Stimulated activated CD8-positive, alpha-beta memory T cell treated with anti-CD3 and anti-CD28 coated beads, Interleukin-4, amount 100 ng/mL, for 4 hours (primary cell): ENCODE measurements at places on chromosomes 3 and 15.

DNA sequence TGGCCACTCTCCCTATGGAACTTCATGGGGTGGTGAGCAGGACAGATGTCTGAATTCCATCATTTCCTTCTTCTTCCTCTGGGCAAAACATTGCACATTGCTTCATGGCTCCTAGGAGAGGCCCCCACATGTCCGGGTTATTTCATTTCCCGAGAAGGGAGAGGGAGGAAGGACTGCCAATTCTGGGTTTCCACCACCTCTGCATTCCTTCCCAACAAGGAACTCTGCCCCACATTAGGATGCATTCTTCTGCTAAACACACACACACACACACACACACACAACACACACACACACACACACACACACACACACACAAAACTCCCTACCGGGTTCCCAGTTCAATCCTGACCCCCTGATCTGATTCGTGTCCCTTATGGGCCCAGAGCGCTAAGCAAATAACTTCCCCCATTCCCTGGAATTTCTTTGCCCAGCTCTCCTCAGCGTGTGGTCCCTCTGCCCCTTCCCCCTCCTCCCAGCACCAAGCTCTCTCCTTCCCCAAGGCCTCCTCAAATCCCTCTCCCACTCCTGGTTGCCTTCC, 1.9 kb downstream of the RHO start:
- no peak for DNase-seq

DNA sequence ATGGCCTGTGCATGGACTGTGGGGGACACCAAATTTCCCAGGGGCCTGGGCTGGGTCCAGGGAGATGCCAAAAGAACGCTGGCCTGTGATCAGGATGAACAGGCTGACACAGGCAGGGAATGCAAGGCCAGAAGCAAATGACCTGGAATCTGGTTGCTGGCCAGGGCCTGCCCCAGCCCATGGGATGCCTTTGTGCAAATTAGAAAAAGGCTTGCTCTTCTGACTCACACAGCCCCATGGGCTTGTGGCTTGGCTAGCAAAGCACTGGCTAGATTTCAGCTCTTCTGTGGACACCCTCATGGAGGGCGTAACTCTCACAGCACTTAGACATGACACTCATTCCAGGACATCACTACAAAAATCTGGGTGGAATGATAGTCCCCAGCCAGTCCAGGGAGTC, 356.0 kb downstream of the SHQ1 start:
- no peak for DNase-seq

- DNase-seq = no peak
Measured at GRCh38 chr3:43405888-43406642, 119.7 kb downstream of the SNRK start.

- DNase-seq = no peak
Measured at GRCh38 chr15:99117563-99118257, 12.8 kb downstream of the SYNM start.

DNA sequence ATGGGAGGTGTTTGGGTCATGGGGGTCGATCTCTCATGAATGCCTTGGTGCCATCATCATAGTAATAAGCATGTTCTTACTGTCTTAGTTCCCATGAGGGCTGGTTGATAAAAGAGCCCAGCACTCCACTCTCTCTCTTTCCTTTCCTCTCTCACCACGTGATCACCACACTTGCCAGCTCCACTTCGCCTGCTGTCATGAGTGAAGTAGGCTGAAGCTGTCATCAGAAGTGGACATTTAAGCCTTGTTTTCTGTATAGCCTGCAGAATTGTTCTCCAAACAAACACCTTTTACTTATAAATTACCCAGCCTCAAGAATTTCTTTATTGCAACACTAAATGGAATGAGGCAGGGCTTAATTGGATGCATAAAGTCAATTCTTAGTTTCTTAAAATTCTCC, 6.1 kb downstream of the OR5H1 start:
- no peak for DNase-seq

GRCh38 chr3:157494581-157495281, 8.5 kb downstream of the VEPH1 start:
- DNase-seq = no peak

GRCh38 chr15:41465822-41466421, 27.8 kb upstream of the ITPKA start:
- no peak for DNase-seq

DNA sequence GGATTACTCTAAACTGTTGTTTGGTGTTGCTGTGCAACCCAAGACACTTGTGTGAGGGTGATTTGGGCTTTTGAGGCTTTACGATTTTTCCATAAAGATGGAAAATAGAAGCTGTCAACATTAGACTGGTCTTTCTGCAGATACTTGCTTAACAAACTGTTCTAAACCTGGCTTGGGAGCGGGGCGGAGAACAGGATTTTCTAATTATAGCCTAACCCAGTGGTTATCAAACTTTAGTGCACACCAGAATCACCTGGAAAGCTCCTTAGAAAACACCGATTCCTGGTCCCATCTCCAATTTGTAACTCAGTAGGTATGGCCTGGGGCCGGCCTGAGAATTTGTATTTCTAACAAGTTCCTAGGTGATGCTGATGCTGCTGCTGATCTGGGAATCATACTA, 19.0 kb downstream of the GPR156 start:
- DNase-seq = no peak

DNA sequence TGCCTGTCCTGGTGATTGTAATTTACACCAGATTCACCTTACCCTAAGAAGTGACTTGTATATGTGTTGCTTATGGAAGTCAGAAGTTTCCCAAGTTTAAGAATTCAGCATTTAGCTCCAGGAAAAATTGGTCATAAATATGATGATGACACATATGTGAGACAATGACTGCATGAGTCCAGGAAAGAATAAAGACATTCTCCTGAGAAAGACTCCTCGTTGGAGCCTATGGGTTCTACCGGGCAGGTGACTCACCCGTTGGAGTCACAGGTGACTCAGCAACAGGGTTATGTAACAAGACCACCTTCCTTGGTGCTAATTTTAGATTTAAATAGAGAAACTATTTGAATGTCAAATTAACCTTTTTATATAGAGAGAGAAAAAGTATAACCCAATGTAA, 662.4 kb downstream of the FHIT start:
- no peak for DNase-seq

DNA sequence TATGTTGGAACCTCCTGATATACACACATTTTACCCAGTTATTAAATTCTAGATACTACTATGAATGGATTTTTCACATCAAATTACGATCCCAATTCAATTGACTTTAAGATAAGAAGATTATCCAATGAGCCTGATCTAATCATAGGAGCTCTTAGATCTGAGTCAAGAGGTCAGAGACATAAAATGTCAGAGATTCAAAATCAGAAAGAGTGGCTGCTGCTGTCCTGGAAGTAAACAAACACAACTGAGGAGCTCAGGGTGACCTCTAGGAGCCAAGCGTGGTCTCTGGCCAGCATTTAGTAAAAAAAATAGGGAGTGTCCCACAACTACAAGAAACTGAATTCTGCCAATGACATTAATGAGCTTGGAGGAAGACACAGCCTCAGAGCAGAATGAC, 557.1 kb upstream of the CBLB start:
- no peak for DNase-seq

- no peak for DNase-seq
Measured at GRCh38 chr3:194561306-194561974, 71.8 kb downstream of the TMEM44 start.

DNA sequence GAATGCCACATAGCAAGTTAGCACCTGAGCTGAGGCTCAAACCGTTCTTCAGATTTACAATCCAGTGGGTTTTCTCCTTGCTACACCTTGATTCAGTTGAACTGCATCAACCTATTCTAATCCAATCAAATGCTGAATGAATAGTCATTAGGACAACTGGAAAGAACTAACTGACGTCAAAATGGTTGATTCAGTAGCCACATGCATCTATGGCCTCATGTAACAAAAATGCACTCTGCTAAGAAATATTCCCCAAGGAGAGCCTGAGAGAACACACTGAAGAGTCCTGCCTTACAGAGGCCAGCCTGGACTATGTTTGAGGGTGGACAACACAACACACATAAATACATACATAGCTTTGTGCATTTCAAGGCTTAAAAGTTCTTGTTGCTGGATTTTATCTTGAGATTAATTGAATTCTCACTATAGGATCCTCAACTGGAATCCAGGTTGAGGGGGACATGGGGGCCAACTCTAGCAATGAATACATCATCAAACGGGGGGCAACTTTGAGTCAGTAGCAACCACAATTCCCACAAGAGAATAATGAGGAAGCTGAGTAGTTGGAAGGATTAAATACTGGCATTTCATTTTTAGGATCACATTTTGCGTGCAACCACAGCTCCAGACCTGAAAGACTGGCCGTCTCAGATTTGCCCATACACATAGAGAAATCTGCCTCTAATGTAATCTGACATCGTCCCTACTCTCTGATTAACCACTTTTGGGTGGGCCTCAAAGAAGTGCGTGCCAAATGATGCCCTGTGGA, 280.2 kb upstream of the ICE2 start:
- no peak for DNase-seq

GRCh38 chr3:47347217-47347801, 33.5 kb upstream of the PTPN23 start:
- no peak for DNase-seq

DNA sequence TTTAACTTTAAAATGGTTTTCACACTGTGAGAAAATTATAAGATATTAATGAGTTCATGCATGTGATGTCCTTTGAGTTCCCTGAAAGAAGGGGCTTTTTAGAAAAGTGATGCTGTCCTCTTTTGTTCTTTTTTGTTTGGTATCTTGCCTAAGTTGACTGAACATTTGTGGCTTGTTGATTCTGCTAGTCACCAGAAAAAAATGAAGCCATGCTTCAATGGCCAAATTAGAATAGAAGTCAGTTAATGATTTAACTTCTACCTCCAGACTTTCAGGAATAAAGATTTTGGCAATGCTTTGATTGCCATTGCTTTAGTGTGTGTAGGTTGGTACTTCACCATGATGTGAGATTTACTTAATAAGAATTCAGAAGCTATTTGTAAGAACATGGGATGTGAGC, 260.6 kb upstream of the NECTIN3 start:
- DNase-seq = no peak

- no peak for DNase-seq
Measured at GRCh38 chr3:195057716-195058115, 213.2 kb downstream of the XXYLT1 start.

GRCh38 chr3:10780243-10780642, 35.8 kb upstream of the SLC6A11 start:
- no peak for DNase-seq

GRCh38 chr15:77738038-77738370, 105.3 kb upstream of the LINGO1 start:
- no peak for DNase-seq

DNA sequence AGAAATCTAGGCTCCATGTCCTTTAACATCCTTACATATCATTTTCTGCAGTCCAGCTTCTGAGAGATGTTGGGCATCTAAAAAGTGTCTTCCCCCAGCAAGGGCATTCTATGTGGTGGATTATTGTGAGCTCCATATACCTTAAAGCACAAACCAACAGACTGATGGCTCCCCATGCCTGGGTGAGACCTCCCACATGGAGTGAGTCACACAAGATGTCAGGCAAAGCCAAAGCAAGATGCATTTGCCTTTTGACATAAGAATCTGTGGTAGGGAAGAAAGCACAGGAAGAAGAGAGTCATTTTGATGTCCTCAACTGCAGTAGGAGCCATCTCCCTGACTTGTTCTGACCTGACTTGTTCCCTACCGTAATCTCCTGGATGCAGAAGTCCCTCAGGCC, 238.7 kb upstream of the EIF1B start:
- no peak for DNase-seq

DNA sequence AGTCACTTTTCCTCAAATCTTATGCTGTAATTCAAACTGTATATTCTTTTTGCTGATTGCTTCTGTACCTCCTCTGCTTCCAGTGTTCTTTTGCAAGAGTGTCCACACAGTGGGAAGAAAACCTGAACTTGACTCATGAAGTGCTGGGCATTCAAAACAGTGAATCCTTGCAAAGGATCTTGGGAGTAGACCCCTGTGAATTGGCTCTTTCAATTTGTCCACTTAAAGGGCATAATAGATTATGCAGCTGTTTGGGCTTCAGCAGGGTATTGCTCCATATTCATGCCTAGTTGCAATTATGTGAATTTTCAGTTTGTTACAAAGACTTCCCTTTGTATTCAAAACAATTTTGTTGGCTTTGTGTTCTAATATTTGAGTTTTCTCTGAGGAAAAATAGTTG, 11.4 kb downstream of the ZFAND6 start:
- DNase-seq = no peak

DNA sequence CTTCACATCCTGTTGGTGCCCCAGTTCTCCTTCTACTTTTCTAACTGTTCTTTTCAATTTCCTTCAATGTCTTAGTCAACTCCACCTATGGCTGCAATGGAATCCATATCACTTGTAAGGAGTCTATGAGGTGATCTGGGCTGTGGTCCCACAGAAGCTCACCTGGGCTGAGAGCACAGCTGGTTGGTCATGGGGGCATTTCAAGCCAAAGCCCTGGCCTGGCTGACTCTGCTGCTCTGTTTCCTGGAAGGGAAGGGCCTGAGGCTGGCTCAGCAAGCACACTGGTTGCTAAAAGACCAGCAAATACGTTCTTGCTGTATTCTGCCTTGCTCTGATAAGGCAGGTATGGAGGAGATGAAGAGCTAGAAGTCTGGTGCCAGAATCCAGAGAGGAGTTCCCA, 29.0 kb downstream of the AMOTL2 start:
- DNase-seq = no peak

GRCh38 chr15:83449250-83449671, 2.1 kb downstream of the SH3GL3 start:
- no peak for DNase-seq

GRCh38 chr15:28003302-28004037, 95.6 kb downstream of the OCA2 start:
- DNase-seq = no peak

- no peak for DNase-seq
Measured at GRCh38 chr3:128884992-128885391, 5.6 kb downstream of the ACAD9 start.

GRCh38 chr3:195319060-195319459, 48.1 kb upstream of the XXYLT1 start:
- no peak for DNase-seq

- no peak for DNase-seq
Measured at GRCh38 chr3:152219216-152219615, 49.5 kb upstream of the MBNL1 start.

DNA sequence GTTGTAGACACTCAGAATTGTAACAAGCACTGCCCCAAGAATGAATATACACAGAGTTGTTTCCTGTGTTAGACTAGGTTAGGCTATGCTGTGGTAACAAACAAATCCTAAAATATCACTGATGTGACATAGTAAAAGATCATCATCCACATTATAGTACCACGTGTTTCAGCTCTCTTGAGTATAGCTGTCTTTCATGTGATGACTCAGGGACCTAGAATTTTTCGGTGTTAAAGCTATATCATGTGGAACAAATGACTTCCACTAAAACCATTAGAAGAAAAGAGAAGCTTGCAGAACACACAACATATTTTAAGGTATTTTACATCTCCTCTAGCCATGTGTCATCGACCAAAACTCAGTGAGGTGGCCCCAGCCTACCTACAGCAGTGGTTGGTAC, 307.9 kb upstream of the RBMS3 start:
- no peak for DNase-seq

- DNase-seq = no peak
Measured at GRCh38 chr15:91491101-91491950, 362.2 kb upstream of the SLCO3A1 start.
